ENCODE measurements at places on chromosomes 2 and 18.

DNA sequence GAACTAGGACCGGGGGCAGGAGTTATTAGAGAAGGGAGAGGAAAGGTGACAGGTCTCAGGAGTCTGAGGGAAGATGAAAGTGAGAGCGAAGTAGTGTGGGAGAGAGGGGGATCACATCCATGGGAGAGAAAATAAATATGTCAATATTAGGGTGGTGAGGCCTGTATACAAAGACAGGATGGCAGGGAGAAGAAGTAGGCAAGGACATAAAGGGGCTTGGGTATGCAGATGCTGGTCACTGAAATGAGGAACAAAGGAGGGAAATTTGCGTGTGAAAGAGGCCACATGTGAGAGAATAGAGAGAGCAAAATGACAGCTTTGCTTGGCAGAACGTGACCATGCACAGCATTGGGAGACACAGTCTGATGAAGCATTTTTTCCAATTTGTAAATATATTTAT is 13.6 kb downstream of the METAP1D start:
- DNase-seq: no peak

- peak; percentile 7 for DNase-seq
These were observed 131.3 kb upstream of the MGAT5 start for GRCh38 chr2:134122610-134123009.

GRCh38 chr18:78309307-78309706 is 670.3 kb upstream of the SALL3 start:
- no peak for DNase-seq

- peak; percentile 47 for DNase-seq
These were observed 460 bp upstream of the ZBTB7C start for GRCh38 chr18:48409591-48410094.

DNA sequence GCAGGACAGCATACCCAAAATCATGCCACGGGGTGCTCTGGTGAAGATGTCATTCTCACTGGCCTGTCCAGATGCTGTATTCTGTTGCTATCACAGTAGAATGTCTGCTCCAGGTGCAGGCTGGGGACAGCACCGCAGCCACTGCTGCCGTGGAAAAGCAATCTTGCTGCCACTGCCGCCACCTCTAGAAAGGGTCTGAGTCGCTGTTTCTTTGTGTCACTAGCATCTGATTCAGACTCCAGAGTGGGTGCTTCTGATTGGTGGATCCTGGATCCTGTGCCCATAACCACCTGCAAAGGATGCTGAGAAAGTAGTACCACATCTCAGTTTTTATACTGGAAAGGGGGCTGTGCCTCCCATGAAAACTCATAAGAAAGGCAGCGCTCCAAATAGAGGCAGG is 45.3 kb upstream of the CTLA4 start:
- DNase-seq: no peak

DNA sequence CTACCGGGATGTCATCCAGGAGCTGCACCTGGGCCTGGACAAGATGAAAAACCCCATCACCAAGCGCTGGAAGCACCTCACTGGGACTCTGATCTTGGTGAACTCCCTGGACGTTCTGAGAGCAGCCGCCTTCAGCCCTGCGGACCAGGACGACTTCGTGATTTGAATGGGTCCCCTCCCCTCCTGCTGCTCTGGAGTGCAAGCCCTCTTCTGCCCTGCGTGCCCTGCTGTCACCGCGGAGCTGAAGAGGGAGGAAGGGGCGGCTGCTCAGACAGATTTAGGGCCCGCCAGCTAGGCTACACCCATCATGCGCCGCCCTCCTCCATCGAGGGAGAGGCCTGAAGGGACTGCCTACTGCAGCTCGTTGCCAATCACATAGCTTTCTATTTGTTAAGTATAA is 101.8 kb downstream of the SH3BP4 start:
- no peak for DNase-seq

- DNase-seq: no peak
These were observed 22.3 kb downstream of the INPP1 start for GRCh38 chr2:190365499-190366204.

DNA sequence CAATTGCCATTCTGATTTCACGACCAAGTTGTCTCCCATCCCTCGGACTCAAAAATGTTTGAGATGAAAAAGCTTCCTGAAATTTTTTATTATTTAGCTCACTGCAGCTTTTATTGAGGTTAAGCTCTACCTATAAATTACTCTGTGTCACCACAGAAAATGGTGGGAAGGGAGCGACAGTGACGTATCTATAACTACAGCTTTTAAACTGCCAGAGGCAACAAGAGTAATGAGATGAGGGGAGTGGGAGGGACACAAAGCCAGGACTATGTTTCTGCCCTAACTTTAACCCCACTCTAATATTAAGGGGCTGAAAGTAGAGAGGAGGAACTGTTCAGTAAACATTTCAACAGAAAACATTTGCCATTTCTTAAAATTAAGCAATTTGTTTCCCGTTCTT is 37.4 kb downstream of the SMAD2 start:
- no peak for DNase-seq

- no peak for DNase-seq
These were observed 113.7 kb upstream of the PARD3B start for GRCh38 chr2:204431529-204431928.
